Lower lobe of right lung (tissue), 2 donors: ENCODE measurements at places on chromosomes 7 and 10.

DNA sequence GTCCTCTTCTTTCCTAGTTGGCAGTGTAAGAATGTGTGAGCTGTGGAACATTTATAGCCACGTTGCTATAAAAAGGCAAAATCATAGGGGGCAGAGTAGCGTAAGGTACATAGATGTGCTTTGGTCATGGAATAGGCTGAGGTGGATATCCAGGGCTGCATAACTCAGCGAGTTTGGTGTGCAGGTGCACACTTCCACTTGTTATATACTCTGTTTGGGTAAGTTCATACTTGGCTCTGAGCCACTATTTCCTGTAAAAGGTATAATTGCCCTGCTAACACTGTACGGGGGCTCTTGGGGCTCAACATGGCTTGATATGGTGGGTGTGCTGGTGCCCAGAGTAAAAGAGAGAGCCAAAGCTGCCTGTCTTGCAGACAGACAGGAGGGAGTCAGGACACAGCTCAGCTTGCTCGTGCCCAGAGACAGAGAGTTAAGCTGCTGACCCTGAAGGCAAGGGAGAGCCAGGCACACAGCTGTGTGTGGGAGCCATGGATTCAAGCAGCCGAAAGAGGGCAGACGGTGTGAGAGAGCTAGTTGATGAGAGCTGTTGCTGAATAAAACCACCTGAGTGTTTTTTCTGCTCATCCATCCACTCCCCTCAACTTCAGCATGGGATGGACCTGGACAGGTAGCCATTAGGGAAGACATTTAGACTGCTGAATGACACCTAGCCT is 126.7 kb downstream of the DKK1 start:
- no peaks in the 10 kb centered on the region for H3K27me3 ChIP-seq
- DNase-seq = no peak
- H3K4me3 ChIP-seq = no peak overlapping the region

DNA sequence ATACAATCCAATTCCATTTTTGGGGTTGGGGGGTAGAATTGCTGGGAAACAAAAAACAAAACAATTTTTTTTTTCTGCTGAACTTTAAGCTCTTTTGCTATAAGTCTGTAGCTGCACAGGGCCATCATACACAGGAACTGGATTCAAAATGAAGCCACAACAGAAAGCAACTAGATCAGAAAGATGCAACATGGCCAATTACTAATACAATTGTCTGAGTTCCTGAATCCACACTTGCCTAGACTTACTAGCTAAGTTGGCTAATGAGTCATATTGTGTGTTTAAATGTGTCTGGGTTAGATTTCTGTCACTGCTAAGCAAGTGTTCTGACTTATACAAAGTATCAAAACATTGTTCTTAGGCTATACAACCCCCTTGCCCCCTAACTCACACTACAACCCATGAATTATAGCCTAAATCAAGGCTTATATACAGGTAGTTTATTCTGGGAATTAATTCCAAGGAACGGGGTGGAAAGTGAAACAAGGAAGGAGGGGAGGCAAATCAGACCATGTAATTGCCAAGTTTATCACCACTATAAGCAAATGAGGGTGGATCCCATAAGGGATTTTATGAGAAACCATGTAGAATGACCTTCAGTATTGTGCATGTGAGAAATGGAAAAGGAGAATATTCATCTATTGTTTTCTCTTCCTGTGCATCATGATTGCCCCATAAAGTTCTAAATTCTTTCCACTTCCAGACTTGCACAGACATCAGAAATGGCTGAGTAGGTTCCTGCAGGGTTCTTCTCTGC is 337.9 kb upstream of the SORCS1 start:
- H3K4me1 ChIP-seq = no peaks in the 10 kb centered on the region
- H3K27ac ChIP-seq = no peak overlapping the region
- no peaks in the 10 kb centered on the region for H3K36me3 ChIP-seq
- H3K27me3 ChIP-seq = no peaks in the 10 kb centered on the region

GRCh38 chr10:99620711-99621453 is 643 bp upstream of the SLC25A28 start:
- peak overlapping the region; percentile 96 for H3K27ac ChIP-seq
- DNase-seq = peak; percentile 95
- H3K36me3 ChIP-seq = no peaks in the 10 kb centered on the region
- no peaks in the 10 kb centered on the region for H3K27me3 ChIP-seq
- peak overlapping the region; percentile 93 for H3K4me3 ChIP-seq

DNA sequence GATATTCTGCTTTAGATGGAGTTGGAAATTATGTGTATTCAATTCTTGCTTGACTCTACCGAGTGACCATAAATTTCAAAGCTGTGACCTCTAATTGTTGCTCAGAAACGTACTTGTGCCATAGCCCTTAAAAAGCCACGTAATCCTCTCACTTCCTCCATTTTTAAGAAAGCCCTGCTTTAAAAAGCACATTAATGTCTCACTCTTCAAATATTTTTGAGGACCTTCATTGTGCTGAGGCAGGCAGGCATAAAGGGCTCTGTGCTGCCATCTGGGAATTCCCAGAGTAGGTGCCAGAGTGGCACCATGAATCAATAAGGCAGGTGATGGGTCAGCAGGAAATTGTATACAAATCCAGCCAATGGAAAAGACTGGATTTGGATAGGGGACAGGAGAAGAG is 97.7 kb upstream of the FAM204A start:
- no peaks in the 10 kb centered on the region for H3K4me1 ChIP-seq
- peaks cover 26% of the 10 kb centered on the region for H3K27me3 ChIP-seq
- no peaks in the 10 kb centered on the region for H3K36me3 ChIP-seq
- no peak overlapping the region for H3K4me3 ChIP-seq

- no peak for DNase-seq
- no peak overlapping the region for H3K27ac ChIP-seq
- H3K4me3 ChIP-seq = no peak overlapping the region
- H3K4me1 ChIP-seq = peaks cover 27% of the 10 kb centered on the region
- no peaks in the 10 kb centered on the region for H3K27me3 ChIP-seq
These were observed 111.6 kb downstream of the SGMS1 start for GRCh38 chr10:50512214-50512595.

- H3K27ac ChIP-seq = no peak overlapping the region
- no peak overlapping the region for H3K4me3 ChIP-seq
- no peaks in the 10 kb centered on the region for H3K27me3 ChIP-seq
- no peak for DNase-seq
- H3K36me3 ChIP-seq = no peaks in the 10 kb centered on the region
These were observed 67.1 kb downstream of the AOAH start for GRCh38 chr7:36657036-36657660.

GRCh38 chr7:33411020-33411419 is 281.7 kb downstream of the BBS9 start:
- no peak for DNase-seq
- H3K27ac ChIP-seq = no peak overlapping the region
- H3K27me3 ChIP-seq = no peaks in the 10 kb centered on the region

- no peaks in the 10 kb centered on the region for H3K36me3 ChIP-seq
- DNase-seq = no peak
- H3K4me3 ChIP-seq = no peak overlapping the region
- peaks cover 4% of the 10 kb centered on the region for H3K27me3 ChIP-seq
These were observed 6.7 kb upstream of the MAFK start for GRCh38 chr7:1523844-1524243.

DNA sequence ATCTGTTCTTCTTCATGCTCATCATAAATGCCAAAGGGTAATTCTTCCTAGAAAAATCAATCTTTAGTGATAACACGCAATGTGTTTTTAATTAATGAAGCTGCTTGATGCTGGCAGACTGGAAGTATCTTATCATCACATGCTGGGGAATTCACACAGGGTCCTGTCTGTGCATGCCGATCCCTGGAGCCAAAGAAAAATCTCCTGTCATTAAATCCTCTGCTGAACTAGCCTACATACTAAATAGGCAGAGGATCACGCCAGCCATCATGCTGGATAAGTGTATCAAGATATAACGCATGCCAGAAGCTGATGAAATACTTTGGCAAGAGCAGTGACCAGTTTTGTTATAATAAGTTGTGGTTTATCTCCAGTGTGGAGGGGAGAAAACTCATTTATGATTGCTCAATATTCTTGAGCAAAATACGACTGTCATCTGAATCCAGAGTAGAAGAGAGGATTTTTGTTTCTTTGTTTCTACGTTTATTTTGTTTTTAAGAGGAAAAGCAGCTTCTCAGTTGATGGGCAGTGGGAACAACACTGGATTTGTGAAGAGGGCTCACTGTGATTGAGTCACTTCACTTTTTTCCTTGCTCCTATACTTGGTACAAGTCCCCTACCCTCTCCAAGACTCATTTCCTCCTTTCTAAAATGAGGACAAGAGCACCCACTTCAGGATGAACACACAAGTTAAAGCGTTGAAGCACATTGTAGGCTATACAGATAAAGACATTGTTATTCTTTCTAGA is 649.1 kb downstream of the TNS3 start:
- no peaks in the 10 kb centered on the region for H3K36me3 ChIP-seq
- no peak for DNase-seq
- H3K27ac ChIP-seq = peak overlapping the region; percentile 40
- no peaks in the 10 kb centered on the region for H3K27me3 ChIP-seq

- no peak for DNase-seq
- no peak overlapping the region for H3K27ac ChIP-seq
- H3K4me1 ChIP-seq = no peaks in the 10 kb centered on the region
- H3K36me3 ChIP-seq = no peaks in the 10 kb centered on the region
- H3K4me3 ChIP-seq = no peak overlapping the region
- no peaks in the 10 kb centered on the region for H3K27me3 ChIP-seq
These were observed 32.7 kb downstream of the SLC35B4 start for GRCh38 chr7:134284011-134284410.

GRCh38 chr7:87058744-87059524 is 520 bp downstream of the ELAPOR2 start:
- peak; percentile 54 for DNase-seq
- no peaks in the 10 kb centered on the region for H3K27me3 ChIP-seq
- H3K36me3 ChIP-seq = no peaks in the 10 kb centered on the region
- peaks cover 25% of the 10 kb centered on the region for H3K4me1 ChIP-seq
- peak overlapping the region; percentile 72 for H3K4me3 ChIP-seq
- peak overlapping the region; percentile 53 for H3K27ac ChIP-seq

DNA sequence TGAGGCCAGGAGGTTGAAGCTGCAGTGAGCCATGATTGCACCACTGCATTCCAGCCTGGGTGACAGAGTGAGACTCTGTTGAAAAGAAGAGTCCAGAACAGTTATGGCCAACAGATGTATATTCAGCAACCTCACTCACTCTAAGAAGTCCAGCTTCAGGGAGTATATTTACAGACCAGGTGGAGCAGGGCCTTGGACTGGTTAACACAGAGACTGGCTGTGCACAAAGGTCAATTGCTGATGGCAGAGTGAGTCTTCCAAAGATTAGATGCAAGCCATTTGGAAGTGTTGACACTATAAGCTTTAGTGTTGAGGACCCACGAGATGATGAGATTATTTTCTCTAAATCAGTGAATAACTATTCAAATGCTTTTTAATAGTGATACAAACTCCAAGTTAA is 24.9 kb downstream of the CLRN3 start:
- H3K4me3 ChIP-seq = no peak overlapping the region
- no peaks in the 10 kb centered on the region for H3K36me3 ChIP-seq
- no peaks in the 10 kb centered on the region for H3K27me3 ChIP-seq
- H3K27ac ChIP-seq = no peak overlapping the region
- no peak for DNase-seq

GRCh38 chr10:52747694-52748093 is 24.9 kb downstream of the MBL2 start:
- DNase-seq = no peak
- H3K27ac ChIP-seq = no peak overlapping the region
- no peak overlapping the region for H3K4me3 ChIP-seq
- H3K4me1 ChIP-seq = no peaks in the 10 kb centered on the region
- no peaks in the 10 kb centered on the region for H3K36me3 ChIP-seq

- no peaks in the 10 kb centered on the region for H3K27me3 ChIP-seq
- no peak overlapping the region for H3K4me3 ChIP-seq
- no peak for DNase-seq
- H3K27ac ChIP-seq = no peak overlapping the region
- no peaks in the 10 kb centered on the region for H3K36me3 ChIP-seq
These were observed 323.8 kb downstream of the DPP6 start for GRCh38 chr7:154375956-154376355.

- peaks cover 99% of the 10 kb centered on the region for H3K27me3 ChIP-seq
- DNase-seq = no peak
These were observed 4.6 kb downstream of the NKX2-3 start for GRCh38 chr10:99537086-99537988.

DNA sequence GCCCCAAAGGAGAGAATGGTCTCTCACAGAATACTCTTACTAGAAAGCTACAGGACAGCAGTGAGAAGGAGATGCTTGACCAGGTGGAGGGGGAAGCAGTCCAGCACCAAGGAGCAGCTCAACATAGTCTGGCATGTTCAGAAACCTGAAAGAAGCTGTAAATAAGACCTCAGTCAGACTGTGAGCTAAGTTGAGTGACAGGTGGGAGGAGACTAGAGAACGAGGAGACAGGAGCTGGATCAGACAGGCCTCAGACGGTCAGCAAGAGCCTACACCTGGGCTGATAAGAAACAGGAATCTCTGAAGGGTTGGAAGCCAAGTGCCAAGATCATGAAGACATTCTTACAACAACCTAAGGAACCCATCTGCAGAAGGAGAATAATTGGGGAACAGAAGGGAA is 54.5 kb downstream of the ELMO1 start:
- H3K27ac ChIP-seq = no peak overlapping the region
- H3K36me3 ChIP-seq = no peaks in the 10 kb centered on the region
- peaks cover 52% of the 10 kb centered on the region for H3K4me1 ChIP-seq
- no peaks in the 10 kb centered on the region for H3K27me3 ChIP-seq

GRCh38 chr10:49595713-49596492 is 14.2 kb upstream of the SLC18A3 start:
- no peaks in the 10 kb centered on the region for H3K36me3 ChIP-seq
- H3K4me1 ChIP-seq = no peaks in the 10 kb centered on the region
- peaks cover 15% of the 10 kb centered on the region for H3K27me3 ChIP-seq

GRCh38 chr7:24042028-24042427 is 242.0 kb upstream of the NPY start:
- no peak overlapping the region for H3K27ac ChIP-seq
- H3K4me1 ChIP-seq = no peaks in the 10 kb centered on the region
- H3K36me3 ChIP-seq = no peaks in the 10 kb centered on the region
- H3K27me3 ChIP-seq = no peaks in the 10 kb centered on the region

DNA sequence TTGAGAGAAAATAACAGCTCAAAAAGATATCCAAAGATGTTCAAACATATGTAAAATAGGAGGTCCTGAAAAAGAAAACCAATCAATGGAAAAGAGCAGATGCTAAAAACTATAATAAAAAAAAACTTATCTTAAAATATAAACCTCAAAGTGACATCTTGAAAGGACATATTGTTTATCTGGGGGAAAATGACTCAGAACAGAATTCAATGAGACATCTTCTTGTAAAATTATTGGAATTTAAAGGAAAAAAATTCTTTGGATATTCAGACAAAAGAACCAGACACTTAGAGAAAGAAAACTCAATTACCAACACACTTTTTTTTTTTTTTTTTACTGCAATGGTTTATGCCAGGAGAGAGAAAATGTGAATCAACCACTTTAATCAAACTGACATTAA is 58.9 kb downstream of the NAMPT start:
- no peak overlapping the region for H3K27ac ChIP-seq
- H3K4me1 ChIP-seq = no peaks in the 10 kb centered on the region
- no peak for DNase-seq
- H3K36me3 ChIP-seq = no peaks in the 10 kb centered on the region
- H3K27me3 ChIP-seq = no peaks in the 10 kb centered on the region

- peaks cover 63% of the 10 kb centered on the region for H3K4me1 ChIP-seq
- H3K36me3 ChIP-seq = peaks cover 46% of the 10 kb centered on the region
- H3K27ac ChIP-seq = peak overlapping the region; percentile 21
These were observed 128.4 kb upstream of the BTBD16 start for GRCh38 chr10:122142641-122143237.

- no peaks in the 10 kb centered on the region for H3K4me1 ChIP-seq
- H3K36me3 ChIP-seq = no peaks in the 10 kb centered on the region
- no peak overlapping the region for H3K4me3 ChIP-seq
These were observed 191.7 kb upstream of the C7orf33 start for GRCh38 chr7:148398844-148399365.

GRCh38 chr7:131904760-131905327 is 348.4 kb upstream of the PODXL start:
- H3K27me3 ChIP-seq = peaks cover 23% of the 10 kb centered on the region
- no peaks in the 10 kb centered on the region for H3K36me3 ChIP-seq
- H3K4me3 ChIP-seq = no peak overlapping the region
- no peak for DNase-seq
- no peaks in the 10 kb centered on the region for H3K4me1 ChIP-seq
- H3K27ac ChIP-seq = no peak overlapping the region
